ENCODE measurements at places on chromosomes 2 and 18. TPM values are rescaled to one million over a fixed set of nuclear protein-coding genes. Genes with fewer than 3 reads are reported as not detected.

The THSD7B gene
- total RNA-seq, result 0.88 TPM

DNA sequence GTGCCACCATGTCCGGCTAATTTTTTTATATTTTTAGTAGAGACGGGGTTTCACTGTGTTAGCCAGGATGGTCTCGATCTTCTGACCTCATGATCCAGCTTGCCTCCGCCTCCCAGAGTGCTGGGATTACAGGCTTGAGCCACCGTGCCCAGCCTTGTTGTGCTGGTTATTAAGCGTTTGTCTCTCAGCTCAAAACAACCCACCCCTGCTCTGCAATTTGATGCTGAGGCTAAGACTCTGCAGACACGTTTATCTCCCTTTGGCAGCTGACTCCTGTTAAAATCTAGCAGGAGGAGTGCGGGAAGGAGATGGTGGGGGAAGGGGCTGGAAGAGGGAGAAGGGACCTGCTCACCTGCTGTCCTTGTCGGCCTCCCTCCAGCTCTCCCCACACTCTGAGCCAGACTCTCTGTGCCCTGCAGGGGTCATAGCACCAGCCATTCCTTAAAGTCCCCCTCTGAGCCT, 29.9 kb upstream of the IMPA2 start:
- ATAC-seq, result no peak

The DOK6 gene
- 0.04 TPM for total RNA-seq

GRCh38 chr2:133486771-133487191, 81.5 kb downstream of the NCKAP5 start:
- ATAC-seq, result no peak

The LOXHD1 gene
- 0.12 TPM for total RNA-seq

The FBXO48 gene
- 1.00 TPM for total RNA-seq

- ATAC-seq, result peak; percentile 62
Observed at GRCh38 chr2:212494418-212495020, 44.1 kb downstream of the ERBB4 start.

The RAB17 gene
- total RNA-seq, result 7.8 TPM

The ITGB6 gene
- total RNA-seq, result 24.2 TPM

DNA sequence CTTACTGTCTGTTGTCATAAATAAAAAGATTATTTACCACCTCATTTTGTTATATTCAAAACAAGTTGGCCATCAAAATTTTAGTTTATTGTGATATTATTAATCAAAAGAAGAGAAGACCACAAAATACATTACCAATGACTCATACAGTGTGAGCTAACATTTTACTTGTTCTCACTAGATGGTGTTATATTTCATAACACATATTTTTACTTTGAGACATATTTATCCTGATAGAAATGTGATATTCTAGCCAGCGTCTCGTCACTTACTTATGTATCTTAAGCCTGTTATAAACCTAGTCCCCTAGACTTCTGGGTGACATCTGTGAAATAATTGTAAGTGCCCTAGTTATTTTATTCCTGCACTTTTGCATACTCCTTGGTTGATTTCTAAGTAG, 263.2 kb downstream of the CDH7 start:
- ATAC-seq, result no peak

The CHRNG gene
- not detected for total RNA-seq

GRCh38 chr2:169069341-169069740, at the start of gene DHRS9:
TSS of gene DHRS9 (plus strand) at chr2:169069563. CDS start at chr2:169081582, 12,019 bp downstream.
- ATAC-seq, result peak; percentile 96

DNA sequence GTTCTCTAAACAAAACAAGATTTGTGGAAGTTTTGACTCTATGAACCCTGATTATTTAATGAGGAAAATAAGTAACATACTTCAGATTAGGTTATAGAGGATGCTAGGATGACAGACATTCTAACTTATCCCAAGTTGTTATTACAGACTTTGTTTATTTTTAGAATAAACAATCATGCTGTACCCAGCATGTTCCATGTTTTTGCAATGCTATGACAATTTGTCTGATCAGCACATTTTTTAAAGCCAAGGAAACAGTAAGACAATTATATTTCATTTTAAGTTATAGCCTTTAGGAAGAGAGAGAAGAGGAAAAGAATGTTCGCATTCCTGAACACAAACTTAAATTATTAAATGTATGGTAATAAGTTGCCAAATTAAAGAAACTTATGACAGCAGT, 119.8 kb downstream of the KYNU start:
- ATAC-seq, result no peak

DNA sequence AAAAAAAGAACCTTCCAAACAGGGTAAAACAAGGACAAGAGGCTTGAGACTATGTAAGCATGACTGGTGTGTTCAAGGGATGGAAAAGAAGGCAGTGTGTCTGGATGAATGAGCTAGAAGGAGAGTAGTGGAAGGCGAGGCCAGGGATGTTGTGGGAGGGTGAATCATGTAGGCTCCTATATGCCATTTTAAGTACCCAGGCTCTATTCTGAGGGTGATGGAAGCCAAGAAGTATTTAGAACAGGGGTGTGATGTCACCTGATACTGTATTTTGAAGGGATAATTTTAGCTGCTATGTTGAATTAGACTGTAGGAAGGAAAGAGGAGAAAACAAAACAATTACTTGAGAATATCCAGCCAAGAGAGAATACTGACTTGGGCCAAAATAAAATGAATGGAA, 524.7 kb upstream of the CRIM1 start:
- ATAC-seq, result no peak

DNA sequence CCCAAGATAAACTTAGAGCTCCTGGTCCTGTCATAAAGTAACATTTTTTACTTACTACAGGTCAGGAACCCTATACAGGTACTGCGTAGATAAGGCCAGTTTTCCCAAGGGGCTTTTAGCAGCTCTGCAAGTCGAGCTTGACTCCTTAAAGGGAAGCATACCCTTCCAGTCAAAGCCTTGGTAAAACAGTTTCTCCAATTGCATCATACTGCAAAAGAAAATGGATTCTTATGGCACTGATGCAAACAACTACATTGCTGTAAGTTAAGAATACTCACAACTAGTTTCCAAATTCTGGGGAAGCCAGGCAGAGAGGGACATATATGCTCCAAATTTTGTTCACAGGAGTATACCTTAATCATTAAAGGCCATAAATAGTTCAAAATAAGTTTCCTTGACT, 31.0 kb downstream of the MYO3B start:
- no peak for ATAC-seq

GRCh38 chr2:122390406-122390805, 635.0 kb downstream of the TSN start:
- ATAC-seq, result no peak

The AP1S3 gene
- total RNA-seq, result 20.8 TPM

DNA sequence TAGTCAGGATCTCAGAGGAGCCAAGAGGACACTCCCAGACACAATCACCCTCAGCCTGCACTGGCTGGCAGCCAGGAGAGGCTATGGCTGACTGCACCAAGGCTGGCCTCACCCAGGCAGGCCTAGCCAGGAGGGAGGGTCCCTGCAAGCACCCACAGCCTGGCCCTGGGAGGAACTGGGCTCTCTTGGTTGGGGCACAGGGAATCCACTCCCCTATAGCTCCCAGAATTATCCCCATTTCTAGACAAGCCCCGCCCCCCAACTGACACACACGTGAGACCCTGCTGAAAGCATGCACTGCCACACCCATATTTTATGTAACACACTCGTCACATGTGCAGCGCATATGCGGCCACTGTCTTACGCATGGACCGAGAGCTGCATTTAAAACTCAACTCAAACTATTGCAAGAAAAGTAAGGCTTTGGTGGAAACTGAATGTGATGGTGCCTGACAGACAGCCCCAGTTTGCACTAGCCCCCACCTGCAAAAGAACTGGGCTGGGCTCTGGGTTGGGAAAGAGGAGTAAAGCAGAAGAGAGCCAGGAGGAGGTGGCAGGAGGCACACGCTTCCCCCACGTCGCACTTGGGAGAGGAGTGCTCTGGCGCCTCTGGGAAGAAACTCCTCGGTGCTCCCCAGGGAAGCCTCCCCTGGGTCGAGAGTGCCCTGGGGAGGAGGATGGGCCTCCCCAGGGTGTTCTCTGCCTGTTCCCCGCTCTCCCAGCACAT, 28.9 kb upstream of the ARHGEF4 start:
- peak; percentile 95 for ATAC-seq

The HOXD3 gene
- total RNA-seq, result 0.52 TPM

GRCh38 chr18:74731097-74731496, 133.4 kb downstream of the ZNF407 start:
- no peak for ATAC-seq

GRCh38 chr18:45764000-45764686, 40.2 kb downstream of the SLC14A1 start:
- peak; percentile 48 for ATAC-seq

The MAP3K20 gene
- 21.3 TPM for total RNA-seq

- peak; percentile 61 for ATAC-seq
Observed at GRCh38 chr2:173990970-173991819, 26.0 kb upstream of the SP3 start.

- no peak for ATAC-seq
Observed at GRCh38 chr2:239912171-239912937, 112.8 kb downstream of the NDUFA10 start.

The CDKL4 gene
- total RNA-seq, result 0.28 TPM

The COL4A3 gene
- total RNA-seq, result 0.76 TPM

DNA sequence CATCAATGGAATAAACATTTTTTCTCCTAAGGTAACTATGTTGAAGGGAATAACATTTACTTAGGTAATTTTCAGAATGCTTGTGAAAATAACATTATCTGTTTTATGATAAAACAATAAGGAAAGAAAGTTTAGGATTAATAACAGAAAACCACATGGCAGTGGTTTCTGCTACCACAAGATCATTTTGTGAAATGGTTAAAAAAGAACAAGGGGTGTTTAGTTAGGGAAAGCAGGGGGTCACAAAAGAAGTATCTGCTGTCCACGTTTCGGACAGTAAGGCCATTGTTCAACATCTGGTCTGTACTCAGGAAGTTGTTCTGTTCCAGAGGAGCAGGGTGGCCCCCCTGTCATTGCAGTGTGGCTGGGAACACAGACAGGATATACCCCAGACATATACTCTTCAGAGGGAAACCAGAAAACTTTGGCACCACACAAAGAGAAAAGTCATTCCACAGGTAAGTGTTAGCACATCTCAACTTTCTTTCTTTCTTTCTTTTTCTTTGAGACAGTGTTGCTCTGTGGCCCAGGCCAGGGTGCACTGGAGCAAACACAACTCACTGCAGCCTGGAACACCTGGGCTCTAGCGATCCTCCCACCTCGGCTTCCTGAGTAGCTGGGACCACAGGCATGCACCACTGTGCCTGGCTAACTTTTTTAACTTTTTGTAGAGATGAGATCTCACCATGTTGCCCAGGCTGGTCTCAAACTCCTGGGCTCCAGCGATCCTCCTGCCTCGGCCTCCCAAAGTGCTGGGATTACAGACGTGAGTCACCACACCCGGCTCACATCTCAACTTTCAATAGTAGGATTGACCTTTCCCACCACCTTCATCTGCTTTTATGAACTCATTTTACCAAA, 14.8 kb upstream of the ARL5A start:
- ATAC-seq, result no peak

DNA sequence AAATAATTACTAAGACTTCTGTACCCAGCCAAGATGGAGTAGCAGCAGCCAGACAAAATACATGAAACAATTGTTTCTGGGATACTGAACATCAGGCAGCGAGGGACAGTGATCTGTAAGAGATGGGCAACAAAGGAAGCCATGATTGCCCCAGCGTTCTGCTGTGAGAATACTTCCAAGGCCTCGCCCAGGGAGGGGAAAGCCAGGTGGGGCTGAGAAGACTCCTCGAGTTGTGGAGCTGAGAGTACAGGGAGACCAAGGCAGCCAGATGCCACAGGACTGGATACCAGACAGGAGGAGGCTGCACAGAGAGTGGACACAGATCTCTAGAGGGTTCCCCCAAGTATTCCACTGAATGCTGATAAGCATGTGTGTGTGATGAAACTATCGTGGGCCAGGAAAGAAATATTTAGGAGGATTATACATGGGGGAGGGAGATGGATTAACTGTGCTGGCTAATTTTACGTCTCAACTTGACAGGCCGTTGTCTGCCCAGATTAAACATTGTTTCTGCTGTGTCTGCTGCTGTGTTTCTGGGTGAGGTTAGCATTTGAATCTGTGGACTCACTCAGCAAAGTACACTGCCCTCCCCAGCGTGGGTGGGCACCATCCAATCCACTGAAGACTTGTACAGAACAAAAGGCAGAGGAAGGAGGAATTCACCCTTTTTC, 10.2 kb upstream of the LIMS2 start:
- peak; percentile 28 for ATAC-seq

DNA sequence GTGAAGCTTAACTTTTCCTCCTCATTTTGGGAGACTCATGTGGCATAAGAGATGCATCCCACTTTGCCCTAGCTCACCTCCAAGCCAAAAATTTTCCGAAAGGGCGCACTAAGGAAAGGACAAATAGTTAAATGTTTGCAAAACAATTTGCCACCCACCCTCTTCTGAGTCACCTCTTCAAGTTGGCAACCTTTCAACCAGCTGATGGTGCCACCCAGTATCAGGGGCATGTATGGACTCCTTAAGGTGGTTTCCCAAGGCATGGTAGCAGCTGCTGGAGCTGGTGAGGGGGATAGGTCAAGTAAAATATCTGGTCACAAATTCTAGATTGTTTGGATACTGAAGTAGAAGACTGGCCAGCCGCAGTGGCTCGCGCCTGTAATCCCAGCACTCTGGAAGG, 17.2 kb upstream of the ITGAV start:
- ATAC-seq, result peak; percentile 35

- peak; percentile 80 for ATAC-seq
Observed at GRCh38 chr2:227395556-227395955, 7.8 kb upstream of the SCYGR1 start.

GRCh38 chr18:27253571-27253970, 68.5 kb upstream of the CHST9 start:
- ATAC-seq, result no peak

GRCh38 chr2:229393926-229394325, 122.8 kb upstream of the PID1 start:
- no peak for ATAC-seq

DNA sequence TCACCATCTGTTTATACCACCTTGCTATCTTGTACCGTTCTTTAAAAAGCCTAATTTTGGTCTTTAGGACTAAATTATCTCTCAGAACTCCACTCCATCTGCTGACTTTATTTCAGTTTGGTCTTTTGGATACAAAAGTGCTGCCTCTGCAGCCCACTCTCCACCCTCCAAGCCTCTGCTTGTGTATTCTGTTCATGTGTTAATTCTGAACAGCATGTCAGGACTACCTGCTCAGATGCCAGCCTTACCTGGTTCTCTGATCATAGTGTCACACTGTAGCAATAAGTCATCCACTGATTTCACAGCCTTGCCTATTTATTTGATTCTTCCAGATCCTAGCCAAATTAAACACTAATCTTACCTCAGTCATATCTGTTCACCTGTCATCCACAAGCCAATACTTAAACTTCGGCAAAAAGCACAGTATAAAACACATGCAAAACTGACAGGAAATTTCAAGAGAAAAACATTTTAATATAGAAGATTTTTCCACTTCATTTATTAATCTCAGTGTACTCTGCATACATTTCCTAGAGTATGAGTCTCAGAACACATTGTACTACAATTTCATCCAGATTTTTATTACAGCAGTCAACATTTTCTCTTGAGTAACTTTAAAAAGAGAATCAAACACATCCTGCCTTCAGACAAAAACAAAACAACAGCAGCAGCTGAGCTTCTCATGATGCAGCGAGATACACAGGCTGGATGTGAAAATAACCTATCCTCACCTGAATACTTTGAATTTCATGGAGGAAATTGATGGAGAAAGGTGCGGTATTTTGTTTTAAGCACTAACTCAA, 64.9 kb downstream of the PPP1R1C start:
- ATAC-seq, result no peak

Measured in esophagus mucosa (tissue), 1 donor.